Cardiac muscle cell (in vitro differentiated cells and primary cell): ENCODE measurements at places on chromosomes 6 and 20. TPM values are rescaled to one million over a fixed set of nuclear protein-coding genes. Genes with fewer than 3 reads are reported as not detected.

The SYCP2L gene
- polyA plus RNA-seq = 0.51 and 4.5 TPM in 2 replicates

The RSPH4A gene
- 0.26 and 0.81 TPM in 2 replicates for polyA plus RNA-seq

The ATF6B gene
- 43.0 and 49.5 TPM in 2 replicates for polyA plus RNA-seq

The HLA-DRA gene
- 2.4 TPM in 1 of 2 replicates, not detected in the other for polyA plus RNA-seq

The GPR6 gene
- polyA plus RNA-seq = not detected in 2 replicates

The TMEM200A gene
- not detected in 2 replicates for polyA plus RNA-seq

The SNPH gene
- 3.8 and 7.4 TPM in 2 replicates for polyA plus RNA-seq

The MRPL18 gene
- 73.1 and 75.6 TPM in 2 replicates for polyA plus RNA-seq

The CTCFL gene
- 0.09 TPM in 1 of 2 replicates, not detected in the other for polyA plus RNA-seq

The SLC17A4 gene
- polyA plus RNA-seq = not detected in 2 replicates

The ZSCAN31 gene
- polyA plus RNA-seq = 3.8 and 6.8 TPM in 2 replicates

The ADNP gene
- 23.2 and 25.2 TPM in 2 replicates for polyA plus RNA-seq

The C6orf58 gene
- not detected in 2 replicates for polyA plus RNA-seq

The CENPQ gene
- 4.8 and 4.9 TPM in 2 replicates for polyA plus RNA-seq

The SLC25A27 gene
- 20.0 and 31.8 TPM in 2 replicates for polyA plus RNA-seq

The ECT2L gene
- 0.04 TPM in 1 of 2 replicates, not detected in the other for polyA plus RNA-seq

The OPN5 gene
- polyA plus RNA-seq = not detected in 2 replicates

The SNX21 gene
- 42.7 and 66.8 TPM in 2 replicates for polyA plus RNA-seq

The NKX2-2 gene
- polyA plus RNA-seq = not detected in 2 replicates

The SGK2 gene
- polyA plus RNA-seq = 1.1 TPM in 1 of 2 replicates, not detected in the other
